ENCODE measurements at places on chromosomes 4 and X. TPM values are rescaled to one million over a fixed set of nuclear protein-coding genes. Genes with fewer than 3 reads are reported as not detected.

- DNase-seq: no peak
These were observed 9.9 kb upstream of the PITX2 start for GRCh38 chr4:110632506-110633357.

DNA sequence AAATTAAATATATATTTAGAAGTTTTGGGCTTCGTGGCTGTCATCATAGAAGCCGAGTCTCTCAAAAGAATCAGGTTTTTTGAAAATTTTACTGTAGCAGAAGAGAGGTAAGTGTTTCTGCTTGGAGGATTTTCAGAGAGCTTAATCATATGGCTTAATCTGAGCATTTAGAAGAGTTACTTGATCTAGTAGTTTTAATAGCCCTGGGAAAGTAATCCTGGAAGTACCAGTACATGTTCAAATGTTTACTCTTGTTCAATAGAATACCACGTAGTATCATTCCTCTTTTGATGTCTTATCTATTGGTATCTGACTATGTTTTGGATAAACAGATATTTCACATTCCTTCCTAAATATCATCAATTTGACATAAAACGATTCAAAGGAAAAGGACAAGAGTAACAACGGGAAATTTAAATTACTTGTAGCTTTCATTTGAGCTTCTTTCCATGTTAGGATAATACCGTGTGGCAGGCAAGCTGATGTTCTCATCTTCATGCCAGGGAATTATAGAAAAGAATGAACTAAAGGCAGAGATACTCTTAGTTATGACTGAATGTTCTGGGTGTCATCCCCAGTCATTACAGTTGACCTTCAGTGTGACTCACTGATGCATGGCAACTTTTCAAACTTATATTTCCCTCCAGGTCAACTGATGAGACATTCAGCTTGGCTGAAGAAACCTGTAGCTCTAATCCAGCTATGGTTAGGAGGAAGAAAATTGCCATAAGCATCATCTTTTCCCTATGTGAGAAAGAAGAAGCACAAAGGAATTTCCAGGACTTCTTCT is 89.8 kb downstream of the FNIP2 start:
- DNase-seq: no peak

Gene GPR50
- not detected for total RNA-seq

Gene STATH
- total RNA-seq: not detected

Gene ASMT
- total RNA-seq: not detected

Gene P2RY4
- total RNA-seq: not detected

Data from omental fat pad (tissue), 4 donors.